ENCODE measurements at places on chromosomes 4 and X.
A peak's percentile ranks its signal among the peaks of the same experiment; 100 is the strongest.

- no peak for DNase-seq
These were observed 106.2 kb upstream of the KLF8 start for GRCh38 chrX:56125946-56126345.

- no peak for DNase-seq
These were observed 313.0 kb upstream of the SLC7A11 start for GRCh38 chr4:138555108-138555507.

- DNase-seq: no peak
These were observed 174.4 kb upstream of the NUDT10 start for GRCh38 chrX:51158231-51158630.

DNA sequence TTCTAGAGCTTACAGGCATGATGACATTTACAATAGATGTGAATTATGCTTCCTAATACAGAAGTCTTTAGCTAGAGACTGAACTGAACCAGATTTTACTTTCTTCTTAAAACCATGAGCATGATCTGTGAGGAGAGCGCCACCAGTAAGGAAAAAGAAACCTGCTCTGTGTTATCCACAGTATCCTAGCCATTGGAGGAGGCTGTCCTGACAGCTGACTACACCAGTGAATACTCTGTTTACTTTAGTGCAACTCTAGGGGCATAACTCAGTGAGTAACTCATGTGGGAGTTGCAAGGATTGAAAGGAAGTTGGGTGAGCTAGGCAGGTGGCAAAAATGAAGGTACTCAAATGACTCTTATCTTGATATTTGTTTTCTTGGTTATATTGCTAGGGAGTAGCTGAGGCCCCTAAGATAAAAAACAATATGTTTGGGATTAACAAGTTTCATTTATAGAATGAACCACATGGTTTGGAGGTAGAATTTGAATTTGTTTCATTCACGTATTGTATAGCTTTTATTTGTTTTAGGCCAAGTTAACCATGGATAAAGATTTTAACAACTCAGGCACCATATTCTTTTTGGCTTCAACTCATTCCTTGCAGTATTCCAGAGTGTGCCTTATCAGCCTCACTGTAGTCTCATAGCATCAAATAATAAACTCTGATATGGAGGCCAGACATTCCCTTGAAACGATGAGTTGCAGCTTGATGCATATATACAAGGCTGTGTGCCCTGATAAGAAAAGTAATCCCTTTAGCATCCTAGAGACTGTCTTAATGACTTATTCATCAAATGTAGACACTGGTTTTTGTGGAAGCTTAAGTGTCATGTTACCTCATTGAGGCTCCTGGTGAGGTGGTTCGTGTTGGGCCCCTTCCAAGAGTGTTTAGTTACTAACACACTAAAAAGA is 2.5 kb downstream of the BMP3 start:
- no peak for DNase-seq

GRCh38 chrX:20347481-20347880 is 80.8 kb upstream of the RPS6KA3 start:
- no peak for DNase-seq

- peak; percentile 26 for DNase-seq
These were observed 90.0 kb upstream of the GRPR start for GRCh38 chrX:16033331-16033730.

- DNase-seq: no peak
These were observed 94.1 kb upstream of the GK2 start for GRCh38 chr4:79502081-79502480.

GRCh38 chr4:145492376-145492775 is 10.7 kb downstream of the SMAD1 start:
- no peak for DNase-seq

DNA sequence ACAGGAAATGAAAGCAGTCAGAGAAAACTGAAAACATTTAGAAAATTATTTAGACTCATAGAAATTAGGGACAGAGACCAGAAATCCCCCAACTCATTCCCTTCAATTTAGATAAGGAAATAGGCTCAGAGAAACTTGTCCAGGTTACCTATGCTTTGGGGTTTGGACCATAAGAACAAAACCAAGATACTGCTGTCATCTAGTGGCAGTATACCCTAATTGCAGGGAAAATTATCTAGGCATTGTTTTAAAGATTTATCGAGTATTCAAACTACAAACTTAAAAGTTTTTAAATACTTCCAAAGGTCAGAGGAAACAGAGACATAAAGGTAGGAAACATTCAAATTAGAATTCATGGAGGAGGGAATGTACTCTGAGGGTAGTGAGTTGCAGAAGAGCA is 67.0 kb upstream of the KLHL13 start:
- DNase-seq: no peak

DNA sequence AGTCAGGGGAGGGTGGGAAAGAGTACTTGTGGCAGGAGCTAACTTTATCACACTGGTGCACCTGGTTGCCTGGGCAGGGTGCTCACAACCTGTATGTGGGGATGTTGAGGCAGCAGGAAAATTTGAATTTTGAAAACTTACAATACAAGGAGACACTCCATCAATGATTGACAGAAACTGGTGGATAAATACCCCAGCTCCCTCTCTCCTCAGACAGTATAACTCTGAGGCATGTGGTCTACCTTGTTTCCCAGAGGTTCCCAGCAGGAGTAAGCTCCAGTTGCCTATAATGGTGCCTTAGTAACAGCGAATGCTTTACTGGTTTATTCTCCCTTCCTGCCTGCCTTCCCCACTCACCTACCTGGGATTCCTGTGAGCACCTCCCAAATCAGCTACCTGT is 111.7 kb upstream of the PRPS2 start:
- no peak for DNase-seq

DNA sequence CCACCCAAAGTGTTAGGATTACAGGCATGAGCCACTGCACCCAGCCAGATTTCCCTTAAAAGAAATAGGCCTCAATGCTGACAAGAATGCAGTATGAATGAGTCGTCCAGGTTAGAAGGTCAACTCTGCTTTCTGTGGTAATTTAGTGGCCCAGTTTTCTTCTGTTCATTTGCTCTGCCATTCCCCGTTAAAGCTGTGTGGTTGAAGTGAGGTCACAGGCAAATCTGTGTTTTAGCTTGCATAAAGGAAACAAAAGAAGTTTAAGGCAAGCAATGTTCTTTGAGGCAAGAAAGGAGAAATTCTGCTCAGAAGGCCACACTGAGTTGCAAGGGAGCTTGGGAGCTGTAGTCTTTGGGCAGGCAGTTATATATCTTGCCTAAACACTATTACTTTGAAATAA is 176.8 kb downstream of the LARP7 start:
- peak; percentile 44 for DNase-seq

DNA sequence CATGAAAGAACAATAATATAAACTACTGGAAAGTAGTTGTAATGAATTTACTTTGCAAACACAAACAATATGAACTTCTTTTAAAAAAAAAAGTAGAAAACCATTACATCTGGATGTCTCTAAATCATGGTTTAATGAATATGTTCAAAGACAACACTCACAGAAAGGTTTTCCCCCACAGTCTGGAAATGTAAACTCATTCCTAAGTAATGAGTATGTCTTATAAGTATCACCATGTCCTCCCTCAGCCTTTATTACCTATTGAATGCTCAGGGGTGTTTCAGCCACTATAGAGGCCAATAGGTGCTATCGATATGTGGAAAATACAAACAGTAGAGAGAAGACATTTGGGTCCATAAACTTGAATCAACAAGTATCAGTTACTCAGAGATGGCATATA is 186.7 kb downstream of the PALLD start:
- DNase-seq: no peak

- DNase-seq: no peak
These were observed 658.5 kb downstream of the DACH2 start for GRCh38 chrX:86806786-86807185.

DNA sequence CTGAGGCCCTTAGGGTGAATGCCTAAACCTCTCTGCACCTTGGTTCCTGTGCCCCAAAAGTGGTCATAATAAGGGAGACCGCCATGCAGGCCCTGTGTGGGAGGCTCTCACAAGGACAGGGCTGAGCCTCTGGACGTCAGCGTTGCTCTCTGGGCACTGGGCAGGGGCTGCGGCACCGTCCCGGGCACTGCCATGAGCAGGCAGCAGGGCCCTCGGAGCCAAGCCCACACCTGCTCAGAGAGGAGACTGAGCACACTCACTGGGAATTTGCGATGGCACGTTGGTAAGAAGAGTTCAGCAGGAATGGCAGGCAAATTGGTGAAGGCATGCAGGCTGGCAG is 123.4 kb downstream of the HMX1 start:
- DNase-seq: no peak

- no peak for DNase-seq
These were observed 356.2 kb downstream of the ADGRL3 start for GRCh38 chr4:61556277-61556676.

GRCh38 chr4:20178902-20179576 is 72.7 kb upstream of the SLIT2 start:
- no peak for DNase-seq

DNA sequence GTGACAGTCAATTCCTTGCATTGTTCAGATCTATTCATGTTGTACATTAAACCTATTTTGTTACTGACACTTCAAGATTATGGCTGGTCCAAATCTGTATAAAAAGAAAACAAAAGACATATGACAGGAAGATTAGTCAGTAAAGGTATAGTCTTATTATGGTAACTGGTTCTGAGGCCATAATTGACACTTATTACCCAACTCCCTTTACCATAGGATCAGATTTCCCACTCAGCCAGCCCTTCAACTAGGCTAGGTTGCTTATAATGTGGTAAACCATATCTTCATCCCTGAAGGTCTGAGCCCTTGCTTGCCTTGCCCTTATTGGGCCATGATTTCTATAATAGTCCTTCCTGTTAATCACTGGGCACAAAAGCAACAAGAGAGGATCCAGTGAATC is 289.6 kb downstream of the CXXC4 start:
- DNase-seq: no peak

DNA sequence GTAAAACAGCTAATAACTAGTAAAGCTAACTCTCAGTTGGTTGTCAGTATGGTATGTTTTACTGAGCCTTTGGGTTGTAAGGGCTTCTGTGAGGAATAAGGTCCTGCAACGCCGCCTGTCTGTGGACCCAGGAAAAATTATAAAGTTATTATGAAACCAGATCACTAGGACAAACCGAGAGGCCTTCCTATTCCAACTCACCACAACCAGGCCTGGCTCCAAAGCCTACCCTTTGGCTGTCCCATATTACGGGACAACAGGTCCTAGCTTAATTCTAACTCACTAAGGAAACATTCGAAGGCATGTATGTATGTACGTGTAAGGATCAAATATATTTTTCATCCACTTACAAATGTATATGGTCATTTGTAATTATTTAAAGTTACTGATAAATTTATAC is 1.4 kb downstream of the ANKRD17 start:
- peak; percentile 52 for DNase-seq

GRCh38 chrX:33808636-33809035 is 323.5 kb downstream of the FAM47A start:
- no peak for DNase-seq

- no peak for DNase-seq
These were observed 97.1 kb downstream of the REELD1 start for GRCh38 chr4:146311238-146311970.

DNA sequence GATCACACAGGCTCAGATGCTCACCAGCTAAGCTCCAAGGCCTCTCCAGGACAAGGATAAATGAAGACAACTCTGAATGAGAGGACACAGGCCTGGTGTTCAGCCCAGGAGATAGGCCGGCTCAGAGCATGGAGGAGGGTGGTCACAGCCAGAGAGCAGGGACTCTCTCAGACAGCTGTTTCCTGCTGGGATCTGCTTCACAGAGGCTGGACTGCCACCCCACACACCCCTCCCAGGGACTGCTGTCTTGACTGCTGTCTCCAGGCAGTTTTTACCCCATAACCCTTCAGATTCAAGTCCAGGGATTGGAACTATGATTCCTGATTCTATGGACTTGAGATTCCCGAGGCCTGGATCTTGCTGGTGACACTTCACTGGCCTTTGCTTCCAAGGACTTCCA is 89.0 kb downstream of the SMIM20 start:
- no peak for DNase-seq

DNA sequence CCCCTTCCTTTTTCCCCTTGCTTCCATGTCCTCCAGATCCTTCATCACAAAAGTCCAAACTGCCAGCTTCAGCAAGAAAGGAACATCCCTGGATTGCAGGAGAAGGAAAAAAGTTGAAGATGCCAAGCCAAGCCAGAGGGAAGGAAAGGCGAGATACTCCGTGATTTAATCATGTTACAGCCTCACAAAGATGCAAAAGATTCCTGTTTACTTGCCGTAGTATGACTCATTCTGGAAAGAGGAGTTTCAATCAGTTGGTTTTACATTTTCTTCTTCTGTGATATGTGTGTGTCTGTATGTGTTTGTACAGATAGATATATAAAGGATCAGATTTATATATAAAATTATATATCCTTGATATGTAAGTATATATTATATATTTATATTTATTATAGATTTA is 69.3 kb downstream of the BTC start:
- no peak for DNase-seq

- DNase-seq: no peak
These were observed 1614.0 kb upstream of the PCDH10 start for GRCh38 chr4:131534944-131535645.

GRCh38 chr4:187577941-187578480 is 417.6 kb upstream of the ZFP42 start:
- DNase-seq: no peak

DNA sequence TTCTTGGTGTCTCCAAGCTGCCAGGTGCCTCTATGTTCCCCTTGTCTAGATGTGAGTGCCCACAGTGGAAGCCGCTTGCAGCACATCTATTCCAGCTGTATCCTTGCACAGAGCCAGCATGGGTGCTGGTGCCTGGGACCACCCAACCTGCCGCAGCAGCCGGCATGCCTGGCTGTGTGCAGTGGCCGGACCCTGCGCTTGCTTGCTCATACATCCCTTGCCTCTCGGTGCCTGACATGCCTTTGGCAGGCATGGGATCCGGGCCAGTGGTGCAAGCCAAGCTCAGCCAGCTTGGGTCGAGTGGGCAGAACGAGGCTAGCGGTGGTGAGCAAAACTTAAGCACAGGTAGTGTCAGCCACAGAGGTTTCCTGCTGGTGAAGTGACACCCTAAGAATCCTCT is 355.1 kb downstream of the TLL1 start:
- DNase-seq: no peak

GRCh38 chrX:15336023-15336413 is 695 bp upstream of the PIGA start:
- DNase-seq: peak; percentile 46

- no peak for DNase-seq
These were observed at the start of gene FAM53A for GRCh38 chr4:1683736-1684505. Gene FAM53A (minus strand): TSS chr4:1684313. CDS start chr4:1668741, 15,572 bp downstream.

GRCh38 chrX:30935985-30936384 is 46.9 kb upstream of the TAB3 start:
- peak; percentile 0 for DNase-seq

DNA sequence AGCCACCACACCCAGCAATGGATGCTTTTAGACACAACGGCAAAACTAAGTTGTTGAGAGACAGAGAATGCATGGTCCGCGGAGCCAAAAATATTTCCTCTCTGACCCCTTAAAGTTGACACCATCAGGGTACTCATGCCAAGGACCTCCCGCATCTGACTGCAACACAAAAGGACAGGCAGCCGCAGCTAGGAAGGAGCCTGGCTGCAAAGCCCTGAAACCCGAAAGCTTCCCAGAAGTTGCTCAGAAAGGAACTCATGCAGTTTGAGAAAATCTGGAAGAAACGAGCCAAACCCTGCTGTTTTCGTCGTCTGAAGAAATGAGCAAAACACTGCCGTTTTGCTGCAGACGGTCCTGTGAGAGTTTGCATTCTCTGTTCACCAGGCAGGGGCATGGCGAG is 16.5 kb downstream of the DHRSX start:
- DNase-seq: no peak
